Activated T-cell treated with anti-CD3 and anti-CD28 coated beads for 4 hours (primary cell): ENCODE measurements at places on chromosomes 2 and 18.

DNA sequence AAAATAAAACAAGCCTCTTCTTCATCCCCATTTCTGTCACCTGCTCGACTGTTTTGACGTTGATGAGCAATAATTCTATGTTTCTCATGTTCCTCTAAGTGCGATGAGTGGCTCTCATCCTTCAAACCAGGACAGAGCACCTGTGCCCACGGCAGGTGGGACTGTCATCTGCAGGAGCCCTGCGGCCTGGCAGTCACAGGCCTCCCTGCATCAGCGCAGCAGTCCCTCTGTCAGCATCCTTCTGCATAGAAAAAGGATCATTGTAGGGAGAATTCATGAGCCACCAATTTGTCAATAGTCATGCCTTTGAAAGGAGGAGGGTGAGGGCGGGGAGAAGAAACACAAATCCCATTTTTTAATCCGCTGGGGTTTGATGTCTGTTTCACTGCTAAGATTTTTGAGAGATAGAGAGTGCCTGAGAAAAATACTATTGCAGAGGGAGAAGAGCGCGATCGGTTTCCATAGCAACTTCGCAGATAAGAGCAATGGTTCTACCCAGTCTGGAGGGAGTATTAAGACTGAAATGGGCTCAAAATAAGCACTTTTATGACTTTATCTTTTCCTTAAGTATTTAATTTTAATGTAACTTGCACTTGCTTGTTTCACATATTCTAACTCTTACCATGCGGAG lies 234.3 kb upstream of the NCKAP5 start:
- no peak for DNase-seq

- no peak for DNase-seq
Observed at GRCh38 chr2:16641509-16641908, 24.1 kb downstream of the CYRIA start.

DNA sequence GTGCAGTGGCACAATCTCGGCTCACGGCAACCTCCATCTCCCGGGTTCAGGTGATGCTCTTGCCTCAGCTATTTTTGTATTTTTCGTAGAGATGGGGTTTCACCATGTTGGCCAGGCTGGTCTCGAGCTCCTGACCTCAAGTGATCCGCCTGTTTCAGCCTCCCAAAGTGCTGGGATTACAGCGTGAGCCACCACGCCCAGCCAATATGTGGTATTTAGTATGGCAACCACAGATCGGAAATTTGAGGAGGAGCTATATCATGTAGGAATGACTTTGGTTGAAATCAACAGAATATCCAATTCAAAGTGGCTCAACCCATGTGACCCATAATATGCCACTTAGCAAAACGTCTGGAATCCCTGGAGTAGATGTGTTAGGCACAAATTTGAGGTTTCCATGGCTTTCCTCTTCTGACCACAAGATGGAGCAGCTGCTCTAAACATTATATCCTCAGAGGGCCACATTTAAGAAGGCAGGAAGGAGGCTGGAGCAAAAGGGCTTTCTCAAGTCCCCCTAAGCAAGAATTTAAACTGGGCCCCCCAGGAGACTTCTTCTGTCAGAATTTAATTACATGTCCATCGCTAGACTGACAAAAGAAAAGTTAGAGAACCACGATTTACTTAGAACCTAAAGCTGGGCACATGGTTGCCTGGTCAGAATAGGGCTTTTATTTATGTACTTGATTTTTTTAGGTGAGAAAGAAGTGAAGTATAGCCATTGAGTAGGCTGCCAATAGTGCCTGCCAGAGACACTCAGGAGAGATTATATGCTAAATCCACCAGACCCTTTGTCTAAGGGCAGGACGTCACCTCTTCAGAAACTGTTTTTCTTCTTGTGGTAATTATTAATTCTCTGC lies 49.6 kb upstream of the ITSN2 start:
- peak; percentile 22 for DNase-seq

- no peak for DNase-seq
Observed at GRCh38 chr18:48669991-48670750, 131.3 kb downstream of the CTIF start.

DNA sequence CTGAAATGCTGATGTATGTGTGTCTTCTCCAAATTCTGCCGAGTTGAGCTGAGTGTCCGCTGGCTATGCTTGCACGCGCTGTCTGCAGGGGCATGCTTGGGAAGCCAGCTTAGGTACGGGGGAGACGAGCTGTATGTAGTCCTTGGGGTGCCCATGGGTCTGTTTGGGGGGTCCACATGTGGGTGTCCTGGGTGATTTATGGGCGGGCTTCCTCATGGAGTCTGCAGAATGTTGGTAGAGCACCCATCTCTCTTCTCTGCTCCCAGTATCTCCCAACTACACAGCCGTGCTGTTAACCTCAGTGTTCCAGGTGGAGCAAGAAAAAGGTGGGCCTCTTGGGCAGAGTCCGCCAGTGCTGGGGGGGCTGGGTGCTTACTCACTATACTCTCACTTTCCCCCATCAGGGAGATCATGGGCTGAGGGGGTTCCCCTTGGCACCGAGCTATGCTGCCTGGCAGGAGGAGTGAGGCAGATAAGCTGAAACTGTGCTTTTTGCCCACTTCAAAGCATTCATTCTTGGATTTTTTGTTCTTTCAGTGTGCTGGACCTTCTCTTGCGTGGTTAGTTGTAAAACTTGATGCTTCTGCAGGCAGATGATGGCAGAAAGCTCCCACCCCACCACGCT lies 128.2 kb upstream of the ALKAL2 start:
- no peak for DNase-seq
